GM23248 (cell line): ENCODE measurements at places on chromosomes 2 and 18. TPM values are rescaled to one million over a fixed set of nuclear protein-coding genes. Genes with fewer than 3 reads are reported as not detected.

Gene UGT1A10
- total RNA-seq, result not detected in 2 replicates

Gene ATP6V1C2
- total RNA-seq, result not detected in 2 replicates

- no peaks in the 10 kb centered on the region for H3K27me3 ChIP-seq
- DNase-seq, result no peak
- H3K4me3 ChIP-seq, result no peak overlapping the region
- H3K4me1 ChIP-seq, result no peaks in the 10 kb centered on the region
- H3K36me3 ChIP-seq, result no peaks in the 10 kb centered on the region
Observed at GRCh38 chr2:6480514-6480913, 385.2 kb downstream of the CMPK2 start.

Gene SLC9A4
- total RNA-seq, result not detected in 2 replicates

GRCh38 chr18:38923126-38923525, 1357.5 kb upstream of the CELF4 start:
- no peak overlapping the region for H3K27ac ChIP-seq
- no peaks in the 10 kb centered on the region for H3K27me3 ChIP-seq
- DNase-seq, result no peak
- no peaks in the 10 kb centered on the region for H3K36me3 ChIP-seq
- no peaks in the 10 kb centered on the region for H3K4me1 ChIP-seq

Gene PPM1B
- total RNA-seq, result 17.4 and 24.4 TPM in 2 replicates
